ENCODE measurements at places on chromosomes 7 and 10.

GRCh38 chr7:98976396-98977185 lies 98.3 kb downstream of the TRRAP start:
- DNase-seq, result no peak

DNA sequence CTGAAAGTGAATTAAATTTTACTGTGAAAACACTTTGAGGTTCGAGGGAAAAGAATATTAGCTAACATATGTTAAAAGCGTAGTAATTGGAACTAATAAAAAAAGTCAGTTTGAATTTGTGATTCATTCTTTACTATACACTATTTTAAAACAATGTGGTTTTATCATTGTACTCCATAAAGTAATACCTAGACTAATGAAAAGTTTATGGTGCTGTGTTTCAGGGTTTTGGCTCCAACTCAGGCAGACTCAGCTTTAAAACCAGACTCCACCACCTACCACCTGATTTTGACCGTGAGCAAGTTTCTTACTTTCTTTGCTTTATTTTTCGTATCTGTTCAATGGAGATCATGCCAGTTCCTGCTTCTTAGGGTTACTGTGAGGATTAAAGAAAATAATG lies 9.2 kb upstream of the PRTFDC1 start:
- DNase-seq, result no peak

DNA sequence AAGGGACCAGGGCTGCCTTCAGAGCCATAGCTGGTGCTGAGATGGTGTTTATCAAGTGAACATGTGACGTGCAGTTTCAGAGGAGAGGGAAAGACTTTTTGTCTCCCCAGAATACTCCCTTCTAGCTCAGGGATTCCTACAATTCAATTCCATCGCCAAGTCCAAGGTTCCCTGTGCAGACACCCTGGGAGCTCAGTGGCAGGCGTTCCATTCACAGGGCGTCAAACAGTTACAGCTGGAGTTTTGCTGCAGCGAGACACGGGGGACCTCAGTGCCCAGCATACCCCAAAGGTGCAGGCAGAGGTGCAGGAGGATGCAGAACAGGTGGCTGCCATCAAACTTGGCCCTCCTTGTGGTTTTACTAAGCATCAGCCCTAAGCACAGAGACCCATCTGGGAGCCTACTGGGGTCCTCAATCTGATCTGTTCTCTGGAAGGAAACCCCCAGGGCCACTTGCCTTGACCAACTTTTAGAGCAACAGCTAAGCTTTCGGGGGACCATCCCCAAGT lies 846 bp upstream of the CALML5 start:
- no peak for DNase-seq

DNA sequence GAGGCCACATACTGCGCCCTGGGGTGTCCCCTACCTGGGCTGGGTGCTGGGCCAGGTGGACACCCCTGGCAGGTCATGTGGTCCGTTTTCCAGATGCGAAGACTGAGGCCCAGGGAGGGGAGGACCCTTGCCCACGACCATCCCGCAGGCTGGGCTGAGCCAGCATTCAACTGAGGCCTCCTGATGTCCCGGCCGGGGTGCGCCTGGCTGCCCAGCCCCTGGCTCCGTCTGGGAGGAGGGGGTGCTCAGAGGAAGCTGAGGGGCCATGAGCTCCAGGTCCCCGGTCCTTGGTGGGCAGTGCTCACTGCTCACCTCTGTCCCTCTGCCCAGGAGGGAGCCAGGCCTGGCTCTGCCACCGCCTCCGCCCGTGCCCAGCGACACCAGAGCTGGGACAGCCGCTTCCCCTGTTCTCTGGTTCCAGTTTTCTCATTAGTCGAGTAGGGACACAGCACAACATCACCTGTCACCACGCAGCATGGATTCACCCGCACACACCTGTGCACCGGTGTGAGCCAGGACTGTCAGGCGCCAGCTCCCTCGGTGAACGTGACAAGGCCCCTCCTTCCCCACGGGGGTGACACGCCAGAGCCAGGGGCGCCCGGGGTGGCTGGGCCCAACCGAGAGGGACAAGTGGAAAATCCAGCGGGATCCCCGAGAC lies 139.7 kb downstream of the ELFN1 start:
- no peak for DNase-seq

- no peak for DNase-seq
Measured at GRCh38 chr10:6924166-6924565, 344.1 kb upstream of the PRKCQ start.

- no peak for DNase-seq
Measured at GRCh38 chr10:6542999-6543430, 37.1 kb downstream of the PRKCQ start.

DNA sequence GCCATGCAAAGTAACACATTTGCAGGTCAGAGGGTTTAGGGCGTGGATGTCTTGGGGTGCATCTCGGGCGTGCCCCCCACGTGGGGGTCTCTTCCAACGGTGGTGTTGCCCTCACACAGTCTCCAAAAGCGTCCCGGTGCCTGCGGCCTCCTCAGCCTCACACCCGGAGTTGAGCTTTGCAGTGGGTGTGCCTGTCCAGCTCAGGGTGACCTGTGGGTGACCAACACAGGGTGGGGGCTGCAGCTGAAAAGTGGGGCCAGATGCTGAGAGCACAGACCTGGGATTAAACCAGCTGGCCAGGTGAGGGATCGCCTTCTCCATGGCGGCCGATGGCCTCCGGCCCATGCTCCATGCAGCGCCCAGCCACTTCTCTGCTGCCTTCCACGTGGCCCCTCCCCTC lies 63.1 kb downstream of the PWWP2B start:
- no peak for DNase-seq

- no peak for DNase-seq
Measured at GRCh38 chr7:4164556-4164955, 517.5 kb upstream of the FOXK1 start.

DNA sequence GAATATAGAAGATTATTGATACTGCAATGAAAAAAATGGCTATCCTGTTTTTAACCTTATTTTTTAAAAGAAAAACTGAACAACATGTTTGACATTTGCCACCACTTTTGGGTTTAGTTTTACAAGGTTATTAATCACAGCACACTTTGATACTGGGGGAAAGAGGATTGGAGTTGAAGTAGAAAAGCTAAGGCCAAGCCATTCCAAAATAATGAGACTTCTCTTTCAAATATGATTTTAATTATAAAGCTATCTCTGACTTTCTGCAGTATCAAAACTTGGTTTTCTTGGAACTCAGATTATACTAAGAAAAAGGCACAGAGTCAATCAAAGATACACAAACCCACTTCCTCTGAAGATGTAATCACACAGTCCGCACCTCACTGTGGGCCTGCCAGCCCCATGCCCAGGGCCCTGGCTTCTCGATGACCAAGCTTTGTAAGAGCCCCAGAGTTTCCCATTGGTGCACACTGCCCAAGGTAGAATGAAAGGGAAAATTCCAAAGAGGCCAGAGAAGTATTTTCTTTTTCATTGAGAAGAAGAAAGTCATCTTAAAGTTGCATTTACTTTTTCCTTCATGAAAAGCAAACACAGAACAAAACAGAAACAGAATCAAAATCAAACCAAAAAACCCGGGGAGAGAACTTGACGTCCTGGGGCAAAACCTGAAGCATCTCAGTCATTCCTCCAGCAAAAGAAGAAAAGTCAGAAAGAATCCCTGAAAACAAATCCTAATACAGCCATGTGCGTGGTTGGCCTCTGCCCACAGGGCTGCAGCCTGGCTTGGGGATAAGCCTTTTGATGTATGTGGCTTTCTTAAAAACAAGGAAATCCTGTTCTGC lies 187.7 kb upstream of the KLF6 start:
- no peak for DNase-seq

GRCh38 chr10:129525401-129525801 lies 58.4 kb downstream of the MGMT start:
- DNase-seq, result no peak

DNA sequence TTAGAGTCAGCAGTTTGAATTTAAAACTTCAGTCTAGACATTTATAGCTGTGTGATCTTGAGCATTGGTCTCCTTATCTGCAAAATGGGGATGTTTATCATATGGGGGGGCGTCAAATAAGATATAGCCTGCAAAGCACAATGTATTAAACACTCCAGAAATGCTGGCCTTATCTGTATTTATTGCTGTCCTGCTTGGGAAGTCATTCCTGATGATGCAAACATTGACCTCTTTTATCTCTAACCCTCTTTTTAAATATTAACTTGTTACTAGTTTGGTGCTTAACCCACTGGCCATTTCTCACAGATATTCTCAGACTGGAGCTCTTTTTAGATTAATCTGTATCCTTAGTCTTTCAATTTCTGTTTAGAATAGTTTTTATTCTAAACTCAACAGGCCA lies 13.2 kb downstream of the MRPS33 start:
- DNase-seq, result no peak

- peak; percentile 1 for DNase-seq
Measured at GRCh38 chr7:12518920-12519681, 51.4 kb upstream of the SCIN start.

- no peak for DNase-seq
Measured at GRCh38 chr7:6478186-6478585, 30.4 kb upstream of the DAGLB start.

- no peak for DNase-seq
Measured at GRCh38 chr7:1954366-1955004, 278.3 kb downstream of the MAD1L1 start.

GRCh38 chr10:29948881-29949355 lies 110.5 kb downstream of the JCAD start:
- DNase-seq, result no peak

DNA sequence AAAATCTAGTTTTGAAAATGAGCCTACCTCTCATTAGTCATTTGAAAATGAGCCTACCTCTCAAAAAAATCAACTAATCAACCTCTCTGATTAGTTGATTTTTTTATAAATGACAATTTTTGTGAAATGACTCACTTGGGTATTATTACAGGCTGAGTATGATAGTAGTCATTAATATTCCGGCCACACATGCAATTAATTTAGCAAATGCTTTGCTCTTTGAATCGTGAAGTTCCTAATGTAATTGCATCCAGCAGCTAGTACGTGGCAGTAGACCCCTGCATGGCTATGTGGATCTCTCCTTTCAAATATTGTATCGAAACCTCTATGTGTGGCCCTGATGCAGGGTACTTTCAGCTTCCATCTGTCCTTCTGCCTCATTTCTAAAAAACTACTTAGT lies 245.9 kb upstream of the PHYHIPL start:
- no peak for DNase-seq

DNA sequence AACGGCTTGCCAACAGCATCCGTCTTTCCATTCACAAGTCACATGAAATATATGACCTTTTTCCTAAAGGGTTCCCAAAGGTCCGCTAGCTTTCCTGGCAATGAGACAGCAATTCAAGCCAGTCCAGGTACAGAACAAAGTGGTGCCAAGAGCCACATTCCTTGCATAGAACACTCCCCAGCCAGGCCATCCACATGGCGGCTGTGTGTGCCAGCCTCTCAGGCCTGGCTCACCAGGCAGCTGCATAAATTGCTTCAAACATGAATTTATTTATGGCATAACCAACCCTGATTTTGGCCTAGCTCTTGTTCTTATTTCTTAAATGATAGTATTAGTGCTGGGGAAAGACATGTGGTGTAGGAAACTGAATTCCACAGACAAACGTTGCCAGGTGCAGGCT lies 63.7 kb upstream of the CREB5 start:
- no peak for DNase-seq

GRCh38 chr10:113091920-113092319 lies 141.9 kb downstream of the TCF7L2 start:
- no peak for DNase-seq

DNA sequence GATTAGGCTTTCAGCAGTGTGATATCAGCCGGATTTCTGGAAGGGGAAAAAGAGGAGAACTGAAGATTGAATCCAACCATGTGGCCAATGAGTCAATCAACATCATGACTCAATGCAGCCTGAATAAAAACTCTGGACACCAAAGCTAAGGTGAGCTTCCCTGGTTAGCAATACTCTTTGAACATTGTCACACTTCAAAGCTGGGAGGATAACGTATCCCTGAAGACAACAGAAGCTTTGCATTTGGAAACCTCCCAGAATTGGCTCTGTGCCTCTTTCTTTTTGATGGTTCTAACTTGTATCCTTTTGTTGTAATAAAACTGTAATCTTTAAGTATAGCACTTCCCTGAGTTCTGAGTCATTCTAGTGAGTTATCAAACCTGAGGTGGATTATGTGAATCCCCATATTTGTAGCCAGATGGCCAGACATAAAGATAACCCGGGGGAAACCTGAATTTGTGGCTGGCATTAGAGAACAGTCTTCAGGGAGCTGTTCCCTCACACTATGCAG lies 284.4 kb downstream of the IPMK start:
- no peak for DNase-seq

DNA sequence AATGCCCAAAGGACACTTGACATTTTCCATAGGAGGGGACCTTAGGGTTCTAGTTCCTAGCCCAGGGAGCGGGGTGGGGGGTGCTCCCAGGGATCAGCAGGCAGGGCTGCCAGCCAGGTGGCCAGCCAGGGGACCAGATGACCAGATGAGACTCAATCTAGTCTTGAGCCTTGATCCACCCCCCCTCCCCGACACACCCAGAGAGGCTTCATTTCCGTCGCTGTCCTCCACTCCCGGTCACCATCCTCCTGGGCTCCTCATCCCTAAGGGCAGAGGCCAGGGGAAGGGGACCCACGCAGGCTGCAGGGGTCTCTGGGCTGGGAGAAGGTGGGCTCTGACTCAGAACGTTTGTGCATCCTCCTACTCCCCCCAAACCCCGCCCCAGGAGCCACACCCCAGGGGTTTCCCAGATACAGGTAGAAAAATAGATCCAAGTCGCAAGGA lies 1.0 kb downstream of the STX1A start:
- no peak for DNase-seq

GRCh38 chr7:112505495-112505894 lies 24.7 kb downstream of the LSMEM1 start:
- no peak for DNase-seq

- DNase-seq, result no peak
Measured at GRCh38 chr7:44093102-44093641, 10.8 kb upstream of the POLM start.
